ENCODE measurements at places on chromosomes 4 and X.

DNA sequence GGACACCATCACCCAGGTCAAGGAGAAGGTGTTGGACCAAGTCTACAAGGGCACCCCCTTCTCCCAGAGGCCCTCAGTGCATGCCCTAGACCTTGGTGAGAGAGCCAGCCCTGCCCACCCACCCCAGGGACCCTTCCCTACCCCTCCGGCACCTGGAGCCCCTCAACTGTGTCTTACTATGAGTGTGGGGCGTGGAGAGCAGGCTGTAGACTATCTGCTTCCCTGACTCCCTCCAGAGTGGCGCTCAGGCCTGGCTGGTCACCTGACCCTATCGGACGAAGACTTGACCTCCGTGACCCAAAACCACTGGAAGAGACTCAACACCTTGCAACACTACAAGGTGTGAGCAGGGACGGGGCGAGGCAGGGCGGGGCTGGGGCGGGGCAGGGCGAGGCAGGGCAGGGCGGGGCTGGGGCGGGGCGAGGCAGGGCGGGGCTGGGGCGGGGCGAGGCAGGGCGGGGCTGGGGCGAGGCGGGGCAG is 4.7 kb upstream of the SRPK3 start:
- no peak for DNase-seq

DNA sequence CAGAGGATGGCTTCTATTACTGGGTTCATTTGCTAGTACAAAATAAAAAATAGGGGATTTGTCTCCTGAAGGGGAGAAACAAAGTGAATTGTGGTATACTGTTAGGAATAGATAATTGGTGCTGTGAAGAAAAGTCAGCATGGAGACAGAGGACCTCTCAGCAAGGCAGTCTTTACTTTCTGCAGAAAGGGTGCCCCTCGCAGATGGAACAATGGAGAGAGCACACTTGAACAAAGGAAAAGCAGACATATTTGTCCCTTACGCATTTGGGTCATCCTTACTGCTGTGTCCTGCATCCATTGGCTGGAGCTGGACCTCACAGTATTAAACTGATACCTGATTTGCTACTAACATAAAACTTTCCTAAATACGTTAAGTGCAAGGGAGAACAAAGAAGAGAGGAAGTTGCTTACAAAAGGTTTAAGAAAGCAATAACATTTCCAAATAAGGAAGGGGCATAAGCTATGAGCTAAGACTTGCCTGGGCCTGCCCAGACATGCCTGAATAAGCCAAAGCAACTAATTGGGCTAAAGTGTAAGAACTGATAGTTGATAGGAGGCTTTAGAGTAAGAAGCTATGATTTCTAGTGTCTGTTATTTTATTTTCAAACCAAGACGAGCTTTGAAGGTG is 83.8 kb downstream of the CCKAR start:
- DNase-seq: no peak

DNA sequence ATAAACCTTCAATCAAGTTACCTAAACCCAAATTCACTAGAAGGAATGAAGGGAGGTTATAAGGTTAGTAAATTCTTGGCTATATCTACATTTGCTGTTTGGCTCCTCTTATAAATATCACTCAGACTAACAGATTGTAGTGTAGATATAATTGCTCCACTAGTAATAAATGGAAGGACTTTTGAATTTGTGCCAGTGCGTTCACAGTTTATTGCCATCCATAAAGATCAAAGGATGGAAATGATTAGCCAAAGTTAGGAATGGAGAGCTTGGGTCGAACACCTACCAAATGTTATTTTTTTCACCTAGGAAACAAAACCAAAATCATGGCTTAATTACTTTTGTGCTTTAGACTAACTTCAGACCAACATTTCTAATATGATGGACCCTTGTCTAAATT is 9.2 kb downstream of the DTHD1 start:
- DNase-seq: no peak

GRCh38 chr4:36360755-36361154 is 79.3 kb downstream of the DTHD1 start:
- DNase-seq: no peak

DNA sequence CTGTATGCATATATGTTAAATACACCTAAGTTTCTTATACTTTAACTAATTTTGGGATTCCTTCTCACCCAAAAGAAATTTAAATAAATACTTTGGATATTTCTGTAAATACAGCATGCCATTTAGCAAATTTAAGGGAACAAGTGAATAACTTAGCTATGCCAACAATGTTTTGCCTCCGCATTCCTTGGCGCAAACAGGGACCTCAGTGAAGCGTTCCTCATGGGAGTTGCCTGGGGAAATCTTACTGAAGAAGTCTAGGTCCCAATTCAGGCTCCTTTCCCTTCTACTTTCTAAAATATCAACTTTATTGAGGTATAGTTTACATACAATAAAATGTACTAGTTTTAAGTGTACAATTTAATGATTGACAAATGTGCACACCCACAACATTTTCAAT is 25.0 kb downstream of the COL4A5 start:
- DNase-seq: no peak

DNA sequence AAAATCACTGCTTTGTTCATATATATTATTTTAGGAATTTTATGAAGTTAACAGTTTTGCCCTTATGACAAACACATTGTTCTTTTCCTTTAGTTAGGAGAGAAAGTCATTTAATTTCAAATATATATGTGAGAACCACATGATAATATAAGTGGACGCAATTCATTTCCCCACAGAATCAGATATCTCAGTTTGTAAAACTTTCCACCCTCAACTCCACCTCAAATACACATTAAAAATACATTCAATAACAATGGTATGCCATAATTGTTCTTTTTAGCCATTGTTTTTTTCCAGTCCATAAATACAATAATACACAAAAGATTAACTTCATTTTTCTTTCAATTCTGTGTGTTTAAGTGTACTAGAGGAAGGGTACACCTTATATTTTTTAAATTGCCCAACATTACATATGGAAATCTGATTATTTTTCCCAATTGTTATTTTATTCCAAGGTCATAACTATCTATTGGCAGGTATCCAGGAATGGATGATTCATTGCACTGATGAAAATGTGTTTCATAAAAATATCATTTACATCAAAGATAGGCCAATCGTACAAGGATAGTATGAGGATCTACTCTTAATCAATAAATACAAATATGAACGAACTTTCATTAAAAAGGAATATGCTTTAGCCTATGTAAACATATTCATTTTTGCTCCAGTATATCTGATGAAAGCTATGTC is 125.0 kb downstream of the PPP3CA start:
- DNase-seq: no peak

- peak; percentile 82 for DNase-seq
Measured at GRCh38 chr4:86032476-86033022, 327.3 kb downstream of the MAPK10 start.

GRCh38 chr4:26388671-26389070 is 67.9 kb downstream of the RBPJ start:
- DNase-seq: peak; percentile 13

- no peak for DNase-seq
Measured at GRCh38 chrX:19686876-19687275, 171.6 kb upstream of the MAP3K15 start.

DNA sequence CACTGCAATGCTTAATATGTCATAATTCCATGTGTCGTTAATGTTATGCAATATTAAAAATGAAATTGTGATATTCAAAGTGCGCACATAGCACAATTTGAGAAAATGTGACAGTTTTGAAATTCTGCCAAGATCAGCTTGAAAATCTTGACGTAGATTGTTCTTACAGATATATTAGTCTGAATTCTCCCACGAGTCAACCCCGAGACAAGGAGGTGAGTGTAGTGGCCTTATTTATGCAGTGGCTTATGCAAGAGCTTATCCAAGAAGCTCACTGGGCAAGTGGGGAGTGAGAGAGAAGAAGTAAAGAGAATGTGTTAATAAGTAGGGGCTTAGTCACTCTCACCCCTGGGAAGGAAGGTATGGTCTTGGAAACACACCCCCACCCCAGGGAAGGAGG is 286.1 kb upstream of the STS start:
- DNase-seq: no peak

DNA sequence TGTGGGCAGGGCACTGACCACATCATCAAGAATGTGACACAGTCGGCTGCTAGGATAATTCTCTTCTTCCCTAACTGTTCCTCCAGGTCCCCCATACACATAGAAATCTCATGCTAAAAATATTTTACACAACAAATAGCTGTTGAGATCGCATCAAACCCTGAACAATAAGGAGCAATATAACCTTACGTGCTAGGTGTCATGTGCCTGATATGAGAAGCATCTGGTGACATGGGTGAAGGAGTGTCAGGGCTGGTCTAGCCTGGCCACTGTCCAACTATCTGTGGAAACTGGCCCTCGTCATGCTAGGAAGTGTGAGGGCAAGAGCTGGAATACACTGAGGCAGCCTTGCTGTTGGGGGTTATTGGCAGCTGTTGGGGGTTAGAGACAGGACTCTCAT is 167.3 kb upstream of the PGRMC2 start:
- DNase-seq: no peak
